Left renal cortex interstitium (tissue), 4 donors: ENCODE measurements at places on chromosomes 13 and 19. TPM values are rescaled to one million over a fixed set of nuclear protein-coding genes. Genes with fewer than 3 reads are reported as not detected.

ZNF442 gene
- polyA plus RNA-seq, result 5.5 TPM

DNA sequence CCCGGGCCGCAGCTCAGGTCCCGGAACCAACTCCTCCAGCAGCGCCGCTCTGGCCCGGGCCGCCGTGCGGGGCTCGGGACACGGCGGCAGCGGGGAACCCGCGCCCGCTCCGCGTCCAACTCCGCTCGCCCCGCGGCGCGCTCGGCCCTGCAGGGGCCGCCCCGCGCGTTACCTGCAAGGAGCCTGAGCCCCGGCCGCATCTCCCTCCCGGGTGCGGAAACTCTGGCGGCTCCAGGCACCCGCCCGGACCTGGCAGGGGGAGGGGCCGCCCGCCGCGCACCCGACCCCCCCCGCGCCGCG lies at the start of gene TMTC4:
TMTC4 (minus strand) TSS at position 224 of the 300 bp plus-strand sequence. CDS start 4,433 bp downstream, outside the sequence.
- no peak for DNase-seq

- DNase-seq, result no peak
Measured at GRCh38 chr19:54042989-54043388, 20.7 kb downstream of the VSTM1 start.

POU2F2 gene
- 0.95 TPM for polyA plus RNA-seq

GRCh38 chr13:47459512-47459911 lies 541.6 kb downstream of the SUCLA2 start:
- no peak for DNase-seq

- DNase-seq, result no peak
Measured at GRCh38 chr19:4712771-4713170, 10.9 kb downstream of the DPP9 start.

DNA sequence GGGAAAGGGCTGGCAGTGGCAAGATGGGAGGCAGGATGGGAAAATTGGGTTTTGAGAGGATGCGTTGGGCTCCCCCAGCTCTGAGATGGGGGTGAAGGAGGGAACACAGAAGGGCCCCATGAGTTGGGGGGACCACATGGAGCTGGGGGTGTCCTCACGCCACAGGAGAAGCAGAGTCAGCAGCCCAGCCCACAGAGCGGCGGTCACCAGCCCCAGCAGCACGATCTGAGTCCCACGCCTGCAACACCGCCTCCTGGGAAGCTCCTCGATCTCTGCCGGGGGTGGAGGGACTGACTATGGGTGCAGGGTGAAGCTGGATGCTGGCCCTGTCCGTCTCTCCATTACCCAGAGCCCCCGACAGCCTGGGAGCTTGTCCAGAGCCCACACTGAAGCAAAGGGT lies 3.3 kb downstream of the FCER2 start:
- no peak for DNase-seq

ALOX5AP gene
- polyA plus RNA-seq, result 4.7 TPM

DNA sequence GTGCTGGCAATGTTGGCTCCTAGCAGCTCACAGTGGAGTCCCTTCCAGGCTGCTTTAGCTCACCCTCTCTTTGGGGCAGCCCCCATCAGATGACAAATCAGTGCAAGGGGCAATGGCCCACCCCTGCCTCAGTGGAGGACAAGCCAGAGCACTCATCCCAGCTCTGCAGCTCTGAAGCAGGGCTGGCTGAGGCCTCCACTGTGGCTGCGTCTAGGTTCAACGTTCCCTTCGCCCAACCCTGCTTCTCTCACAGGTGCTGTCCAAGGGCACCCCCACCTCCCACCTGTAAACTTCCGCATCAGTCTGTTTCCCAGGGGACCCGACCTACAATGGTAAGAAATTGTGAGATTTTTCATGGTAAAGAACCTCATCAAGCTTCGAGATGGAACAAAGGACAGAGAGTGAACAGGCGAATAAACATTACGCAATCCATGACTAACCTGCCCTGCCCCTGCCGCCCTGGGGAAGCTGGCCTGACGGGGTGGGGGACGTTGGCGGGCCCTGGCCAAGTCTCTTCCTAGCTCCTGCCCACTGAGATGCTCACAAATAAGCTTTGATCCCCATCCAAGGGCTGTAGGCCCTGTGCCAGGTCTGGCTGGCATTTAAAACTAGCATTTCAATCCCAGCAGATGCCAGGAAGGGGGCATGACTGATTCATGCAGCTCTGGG lies 40.5 kb downstream of the DZIP1 start:
- no peak for DNase-seq

- DNase-seq, result no peak
Measured at GRCh38 chr13:28568286-28568685, 73.4 kb upstream of the FLT1 start.

DNA sequence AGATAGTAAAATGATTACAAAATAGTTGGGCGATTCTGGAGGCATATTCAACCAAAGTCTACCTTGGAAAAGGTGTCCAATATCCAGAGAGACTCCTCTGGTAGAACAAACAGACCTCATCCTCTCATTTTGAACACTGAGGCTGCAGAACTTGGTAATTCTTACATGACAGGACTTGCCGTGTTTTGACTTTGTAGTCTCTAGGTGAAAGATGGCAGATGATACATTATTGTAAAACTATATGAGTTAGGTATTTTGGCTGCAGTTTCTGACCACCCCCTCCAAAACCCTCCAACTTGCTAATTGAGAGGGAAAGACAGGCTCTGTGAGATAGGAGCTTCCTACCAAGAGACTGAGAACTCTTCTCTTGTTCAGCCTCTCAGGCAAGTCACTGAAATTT lies 22.6 kb downstream of the SAE1 start:
- no peak for DNase-seq

DNA sequence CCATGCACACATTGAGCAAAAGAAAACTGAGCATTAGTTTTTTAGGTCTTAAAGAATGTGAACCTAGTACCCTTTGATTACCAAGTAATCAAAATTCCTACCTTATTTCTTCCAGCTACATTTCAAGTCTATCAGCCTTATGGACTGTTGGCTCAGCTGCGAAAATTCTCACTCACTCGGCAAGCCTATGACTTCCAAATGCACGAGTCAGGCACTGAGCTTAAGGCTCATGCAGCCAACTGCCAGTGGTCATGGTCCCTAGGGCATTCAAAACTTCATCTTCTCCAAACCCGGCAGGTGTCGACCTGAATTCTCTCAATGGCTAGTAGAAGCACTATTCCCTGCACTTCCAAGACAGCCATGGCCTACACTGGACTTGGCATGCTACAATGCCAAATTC lies 41.2 kb downstream of the RUBCNL start:
- DNase-seq, result no peak

SYNGR4 gene
- 0.64 TPM for polyA plus RNA-seq

C13orf42 gene
- 0.70 TPM for polyA plus RNA-seq

NLRP9 gene
- not detected for polyA plus RNA-seq

CEACAM20 gene
- polyA plus RNA-seq, result not detected
